ENCODE measurements at places on chromosomes 5 and 9. TPM values are rescaled to one million over a fixed set of nuclear protein-coding genes. Genes with fewer than 3 reads are reported as not detected.

ARL10 gene
- total RNA-seq, result 6.0 TPM

C8G gene
- total RNA-seq, result 3.6 TPM

FOXD4L4 gene
- not detected for total RNA-seq

NXNL2 gene
- total RNA-seq, result 0.30 TPM

UNC5A gene
- total RNA-seq, result not detected

ORM2 gene
- not detected for total RNA-seq

DOK3 gene
- 3.3 TPM for total RNA-seq

NME5 gene
- 4.7 TPM for total RNA-seq

GRCh38 chr5:175257128-175257846 is 186.7 kb downstream of the DRD1 start:
- no peak for DNase-seq

DNA sequence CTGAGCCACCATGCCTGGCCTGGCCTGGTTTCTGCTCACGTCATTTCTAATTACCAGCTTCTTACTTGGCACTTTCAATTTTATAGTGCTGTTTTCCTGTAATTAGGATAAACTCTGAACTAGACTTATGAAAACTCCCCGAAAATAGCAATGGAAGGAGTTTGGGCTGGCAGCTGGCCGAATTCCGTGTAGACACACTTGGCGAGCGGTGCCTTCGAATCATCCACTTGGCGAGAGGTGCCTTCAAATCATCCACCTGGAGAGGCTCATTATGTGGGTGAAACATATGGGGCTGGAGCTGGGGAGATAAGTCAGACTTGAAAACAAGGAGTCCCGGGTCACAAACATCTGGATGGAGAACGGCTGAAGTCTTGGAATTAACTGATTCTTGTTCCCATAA is 203.7 kb downstream of the ROR2 start:
- DNase-seq, result no peak

DNA sequence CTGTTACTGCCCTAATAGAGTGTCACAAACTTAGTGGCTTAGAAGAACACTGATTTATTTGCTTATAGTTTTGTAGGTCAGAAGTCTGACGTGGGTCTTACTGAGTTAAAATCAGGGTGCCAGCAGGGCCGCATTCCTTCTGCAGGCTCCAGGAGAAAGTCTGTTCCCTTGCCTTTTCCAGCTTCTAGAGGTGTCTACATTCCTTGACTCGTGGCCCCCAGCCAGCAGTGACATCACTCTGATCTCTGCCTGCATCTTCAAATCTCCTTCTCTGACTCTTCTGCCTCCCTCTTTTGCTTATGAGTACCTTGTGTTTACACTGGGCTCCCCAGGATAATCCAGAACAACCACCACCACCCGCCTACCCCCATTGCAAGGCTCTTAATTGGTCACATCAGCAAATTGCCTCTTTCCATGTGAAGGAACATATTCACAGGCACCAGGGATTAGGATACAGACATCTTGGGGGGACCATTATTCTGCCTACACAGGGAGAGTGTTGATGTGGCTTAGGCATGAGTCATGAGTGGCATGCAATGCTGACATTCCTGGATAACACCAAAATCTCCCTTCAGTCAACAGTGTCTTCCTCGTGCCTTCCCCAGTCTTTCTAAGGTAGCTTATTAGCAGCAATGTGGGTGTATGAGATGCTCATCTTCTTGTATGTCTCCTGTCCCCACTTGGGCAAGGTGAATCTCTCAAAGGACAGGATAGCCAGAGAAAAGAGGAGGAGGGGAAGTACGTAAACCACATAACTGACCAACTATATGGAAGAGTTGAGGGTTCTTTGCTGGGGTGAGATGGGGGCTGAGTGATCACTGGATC is 24.4 kb downstream of the CYFIP2 start:
- no peak for DNase-seq

DNA sequence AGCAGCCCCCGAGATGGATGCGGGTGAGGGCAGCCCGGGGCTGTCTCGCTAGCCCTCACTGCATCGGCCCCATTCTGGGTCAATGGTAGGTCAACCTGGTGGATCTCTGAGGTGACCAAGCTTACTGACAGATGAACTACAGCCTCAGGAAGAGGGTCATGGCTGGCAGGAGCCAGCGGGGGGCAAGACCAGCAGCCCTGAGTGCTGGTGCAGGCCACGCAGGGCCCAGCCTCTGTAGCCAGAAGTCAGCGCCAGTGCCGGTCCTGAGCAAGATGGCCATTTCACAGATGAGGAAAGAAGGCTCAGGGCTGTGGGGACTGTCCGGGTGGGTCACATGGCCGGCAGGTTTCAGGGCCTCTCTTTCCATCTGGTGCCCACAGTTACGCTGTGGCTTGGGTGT is 5.1 kb upstream of the DBH start:
- DNase-seq, result no peak

- DNase-seq, result no peak
Measured at GRCh38 chr9:38015906-38016305, 53.1 kb downstream of the SHB start.

DNA sequence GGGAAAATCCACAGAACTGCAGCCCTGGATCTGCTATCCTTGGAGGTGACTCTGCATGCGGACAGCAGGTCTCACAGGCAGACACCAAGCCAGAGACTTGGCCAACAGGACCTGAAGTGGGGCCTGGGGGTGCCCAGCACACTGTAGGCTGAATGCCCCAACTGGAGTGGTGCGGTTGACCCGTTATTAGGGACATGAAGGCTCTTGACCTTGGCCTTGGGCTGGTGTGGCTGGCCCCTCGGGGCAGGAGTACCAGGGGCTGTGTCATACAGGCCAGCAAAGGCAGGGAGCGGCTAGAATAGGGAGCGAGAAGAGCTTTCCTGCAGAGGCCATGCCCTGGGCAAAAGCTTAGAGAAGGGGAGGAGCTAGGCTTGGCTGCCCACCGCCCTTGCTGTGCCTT is 153.2 kb upstream of the MVB12B start:
- no peak for DNase-seq

GRCh38 chr5:174045470-174046025 is at the start of gene NSG2:
NSG2 (plus strand) TSS chr5:174045706; CDS start chr5:174046756, 1,050 bp downstream.
- DNase-seq, result peak; percentile 79

GRCh38 chr5:81310402-81311063 is 9.1 kb downstream of the ZCCHC9 start:
- DNase-seq, result no peak

DNA sequence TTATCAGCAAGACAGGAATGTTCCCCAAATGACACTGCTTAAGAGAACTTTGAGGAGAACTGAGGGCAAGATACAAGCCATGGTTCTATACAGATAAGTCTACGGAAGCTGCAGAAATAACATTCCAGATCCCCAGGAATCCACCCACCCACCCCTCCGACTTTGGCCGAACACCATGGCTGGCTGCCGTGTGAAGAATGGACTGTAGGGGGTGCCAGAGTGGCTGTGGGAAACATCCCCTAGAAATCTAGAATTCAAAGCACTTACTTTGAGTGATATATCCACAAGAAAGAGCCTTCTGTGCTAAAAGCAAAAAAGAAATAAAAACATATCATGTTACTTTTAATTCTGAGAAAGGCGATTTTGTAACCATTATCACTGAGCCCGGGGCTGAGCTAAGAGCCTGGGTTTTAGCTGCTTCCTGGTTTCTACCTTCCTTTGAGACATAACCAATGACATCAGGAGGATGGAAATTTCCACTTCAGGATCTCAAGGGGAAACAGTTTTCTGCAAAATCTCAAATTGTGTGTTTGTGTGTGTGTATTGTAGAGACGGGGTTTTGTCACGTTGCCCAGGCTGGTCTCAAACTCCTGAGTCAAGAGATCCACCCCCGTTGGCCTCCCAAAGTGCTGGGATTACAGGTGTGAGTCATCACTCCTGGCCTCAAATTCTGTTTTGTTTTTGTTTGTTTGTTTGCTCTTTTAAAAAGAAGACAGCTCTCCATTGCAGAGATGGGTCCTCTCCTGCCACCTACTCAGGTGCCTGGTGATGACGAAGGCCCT is 36.4 kb downstream of the GGTA1 start:
- DNase-seq, result peak; percentile 54

DNA sequence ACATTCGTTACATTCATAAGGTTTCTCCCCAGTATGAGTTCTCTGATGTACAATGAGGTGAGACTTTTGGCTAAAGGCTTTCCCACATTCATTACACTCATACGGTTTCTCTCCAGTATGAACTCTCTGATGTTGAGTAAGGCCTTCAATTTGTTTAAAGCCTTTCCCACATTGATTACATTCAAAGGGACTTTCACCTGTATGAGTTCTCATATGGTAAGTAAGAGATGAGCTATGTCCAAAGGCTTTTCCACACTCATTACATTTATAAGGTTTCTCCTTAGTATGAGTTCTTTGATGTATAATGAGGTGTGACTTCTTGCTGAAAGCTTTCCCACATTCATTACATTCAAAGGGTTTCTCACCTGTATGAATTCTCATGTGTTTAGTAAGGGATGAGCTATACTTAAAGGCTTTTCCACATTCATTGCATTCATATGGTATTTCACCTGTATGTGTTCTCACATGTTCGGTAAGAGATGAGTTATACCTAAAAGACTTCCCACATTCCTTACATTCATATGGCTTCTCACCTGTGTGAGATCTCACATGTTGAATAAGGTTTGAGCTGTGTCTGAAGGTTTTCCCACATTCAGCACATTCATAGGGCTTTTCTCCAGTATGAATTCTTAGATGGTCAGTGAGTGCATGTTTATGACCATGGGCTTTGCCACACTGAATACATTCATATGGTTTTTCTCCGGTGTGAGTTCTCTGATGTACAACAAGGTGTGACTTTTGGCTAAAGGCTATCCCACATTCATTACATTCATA is 13.5 kb downstream of the ZFP37 start:
- no peak for DNase-seq

DNA sequence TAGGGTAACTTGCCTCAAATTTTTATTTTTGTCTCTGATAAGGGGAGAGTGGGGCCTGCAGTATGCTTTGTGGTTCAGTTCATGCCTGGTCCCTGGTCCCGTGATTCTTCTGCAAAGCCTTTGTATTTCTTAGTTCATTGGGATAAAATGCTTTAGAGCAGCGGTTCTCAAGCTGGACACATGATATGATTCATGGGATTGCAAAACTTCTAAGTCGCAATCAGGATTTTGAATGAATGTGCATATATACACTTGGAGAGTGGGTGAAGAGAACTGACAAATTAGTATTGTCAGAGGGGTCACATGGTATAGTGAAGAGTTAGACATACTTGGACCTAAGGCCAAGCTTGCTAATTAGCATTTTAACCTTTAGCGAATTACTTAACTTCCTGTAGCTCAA is 265.4 kb upstream of the KLF9 start:
- no peak for DNase-seq

DNA sequence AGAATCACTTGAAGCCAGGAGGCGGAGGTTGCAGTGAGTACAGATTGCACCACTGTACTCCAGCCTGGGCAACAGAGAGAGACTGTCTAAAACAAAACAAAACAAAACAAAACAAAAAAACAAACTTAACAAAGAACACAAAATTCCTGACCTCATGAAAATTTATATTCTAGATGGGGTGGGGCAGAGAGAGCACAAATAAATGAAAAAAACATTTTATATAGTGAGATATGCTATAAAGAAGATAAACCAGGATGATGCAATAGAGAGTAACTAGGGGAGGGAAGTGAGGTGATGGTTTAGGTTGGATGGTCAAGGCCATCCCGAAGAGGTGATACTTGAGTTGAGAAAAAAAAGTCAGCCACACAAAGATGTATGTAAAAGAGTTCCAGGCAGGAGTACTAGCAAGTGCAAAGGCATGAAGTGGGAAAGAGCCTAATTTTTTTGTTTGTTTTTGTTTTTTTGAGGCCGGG is 10.2 kb upstream of the LARS1 start:
- no peak for DNase-seq

DNA sequence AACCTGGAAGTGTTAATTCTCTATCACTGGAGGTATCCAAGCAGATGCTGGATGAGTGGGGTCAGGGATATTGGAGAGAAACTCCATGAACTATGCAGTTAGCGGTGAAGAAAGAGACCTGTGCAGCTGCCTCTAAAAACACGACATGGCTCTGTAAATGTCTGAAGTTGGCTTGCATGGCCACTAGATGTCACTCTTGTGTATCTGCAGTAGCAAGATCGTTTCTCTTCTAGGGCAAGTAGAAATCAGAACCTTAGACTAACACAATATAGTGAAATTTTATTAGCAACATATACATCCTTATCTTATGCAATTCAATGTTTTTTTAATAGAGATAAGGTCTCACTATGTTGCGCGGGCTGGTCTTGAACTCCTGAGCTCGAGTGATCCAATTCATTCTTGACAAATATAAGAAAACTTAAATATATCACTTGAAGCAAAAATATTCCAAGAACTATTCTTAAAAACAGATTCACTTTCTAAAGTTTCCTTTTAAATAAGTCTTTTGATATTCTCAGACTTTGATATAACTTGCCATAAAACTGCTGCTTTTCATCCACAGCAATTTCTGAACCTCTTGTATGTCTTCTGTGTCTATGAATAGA is 2.9 kb downstream of the OR2S2 start:
- DNase-seq, result no peak

DNA sequence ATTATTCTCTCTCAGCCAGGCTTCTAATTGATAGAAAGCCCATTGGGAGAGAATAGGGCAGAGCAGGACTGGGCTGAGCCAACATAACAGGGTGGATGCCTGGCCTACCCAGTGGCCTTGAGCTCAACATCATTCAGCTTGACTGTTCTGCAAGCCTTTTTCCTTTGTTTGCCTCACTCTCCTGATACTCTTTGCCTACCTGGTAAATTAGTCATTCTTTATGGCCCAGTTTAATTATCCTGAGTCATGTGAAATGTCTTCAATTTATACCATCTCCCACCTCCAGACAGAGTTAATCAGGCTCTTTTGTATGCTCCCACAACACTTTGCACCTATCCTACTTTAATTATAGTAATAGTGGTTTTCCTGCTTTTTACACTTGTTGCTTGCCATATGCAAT is 13.6 kb downstream of the GLRA1 start:
- no peak for DNase-seq

DNA sequence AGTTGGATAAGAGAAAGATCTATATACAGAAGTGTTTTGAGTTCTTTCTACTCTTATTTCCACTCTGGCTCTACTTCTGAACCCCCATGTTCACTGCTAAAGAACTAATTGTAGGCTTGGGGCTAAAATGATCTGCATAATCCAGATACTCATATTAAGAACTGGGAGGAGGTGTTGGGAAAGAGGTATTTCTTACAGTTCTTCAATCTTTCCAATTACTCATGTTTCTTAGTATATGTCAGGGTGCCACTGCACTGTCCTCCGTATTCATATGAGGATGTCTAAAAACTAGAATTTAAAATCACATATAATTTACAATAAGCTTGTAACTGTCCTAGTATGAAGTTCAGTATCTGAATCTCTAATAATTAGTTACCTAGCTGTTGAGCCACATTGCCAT is 12.7 kb downstream of the NIPBL start:
- no peak for DNase-seq

DNA sequence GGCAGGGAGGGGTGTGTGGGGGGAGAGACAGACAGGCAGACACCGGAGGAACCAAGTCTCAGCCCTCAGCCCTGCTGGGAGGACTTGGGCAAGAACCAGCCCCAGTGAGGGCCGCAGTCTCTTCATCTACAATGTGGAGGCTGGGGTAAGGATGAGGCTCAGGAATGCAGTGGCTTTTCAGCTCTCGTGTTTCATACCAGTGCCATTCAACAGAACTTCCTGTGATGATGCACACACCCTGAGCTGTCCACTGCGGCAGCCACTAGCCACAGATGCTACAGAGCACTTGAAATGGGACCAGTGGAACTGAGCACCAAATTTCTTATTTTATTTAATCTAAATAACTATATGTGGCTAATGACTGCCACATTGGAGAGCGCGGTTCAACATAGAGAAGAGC is 10.7 kb downstream of the CAMK2A start:
- DNase-seq, result no peak

All from left ventricle myocardium inferior (tissue), 1 donor.